Activated CD4-positive, alpha-beta T cell treated with anti-CD3 and anti-CD28 coated beads, Interleukin-2, Interleukin-4, amounts not matched to agents 100 ng/mL and 50 ng/mL, durations not matched to agents 16 hours and 8 hours (primary cell): ENCODE measurements at places on chromosomes 12 and 14.

GRCh38 chr12:42641221-42641885 lies 51.8 kb upstream of the PRICKLE1 start:
- no peak for DNase-seq

DNA sequence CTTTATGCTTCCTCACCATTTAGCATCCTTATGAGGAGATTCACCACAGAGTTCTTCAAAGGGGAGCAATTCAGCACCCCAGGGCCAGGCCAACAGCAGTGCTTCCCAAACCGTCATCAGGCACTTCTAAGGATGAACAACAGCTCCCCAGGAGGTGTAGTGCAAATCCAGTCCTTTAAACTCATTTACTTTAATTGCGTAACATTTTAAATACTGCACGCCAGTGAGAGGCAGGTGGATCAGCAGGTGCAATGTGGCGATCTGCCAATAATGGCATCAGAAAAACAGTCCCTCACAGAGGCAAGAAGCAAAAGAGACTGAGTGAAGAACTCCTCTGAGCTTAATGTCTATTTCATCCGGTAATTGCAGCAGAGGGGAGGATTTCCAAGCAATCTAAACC lies 770.9 kb upstream of the FOXG1 start:
- no peak for DNase-seq

DNA sequence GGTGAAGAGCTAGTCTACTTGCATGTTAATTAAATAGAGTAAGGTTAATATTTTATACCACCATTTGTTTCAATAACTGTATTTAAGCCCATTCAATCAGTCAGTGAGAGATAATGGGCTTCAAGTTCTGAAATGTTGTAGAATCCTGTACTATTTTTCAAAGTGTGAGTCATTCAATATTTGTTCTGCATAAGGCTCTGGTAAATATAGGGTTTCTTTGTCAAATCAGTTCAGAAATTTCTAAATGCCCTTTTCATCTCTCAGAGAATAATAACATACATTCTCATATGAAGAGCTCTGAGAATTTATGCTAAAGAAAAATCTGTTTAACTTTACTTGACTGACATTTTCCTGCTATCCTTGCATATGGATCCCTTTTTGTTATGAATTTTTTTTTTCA lies 493.3 kb downstream of the TMTC2 start:
- DNase-seq, result no peak

DNA sequence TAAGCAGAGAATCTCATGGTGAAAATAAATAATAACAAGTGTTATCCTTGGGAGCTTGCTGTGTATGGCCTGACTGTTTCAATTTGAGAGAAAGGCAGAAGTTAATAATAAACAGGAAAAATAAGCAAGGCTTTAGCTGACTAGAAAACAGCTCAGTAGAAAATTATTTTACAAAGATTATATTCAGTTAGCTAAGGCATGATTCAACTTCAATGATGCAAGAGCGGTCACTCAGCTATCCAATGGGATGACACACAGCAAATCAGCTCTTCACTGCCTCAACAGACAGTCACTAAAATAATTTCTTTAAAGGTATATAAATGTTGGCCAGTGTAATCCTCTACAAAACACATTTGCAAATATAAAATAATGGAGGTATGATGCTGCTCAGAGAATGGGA lies 18.6 kb downstream of the GSTZ1 start:
- no peak for DNase-seq

- no peak for DNase-seq
These were observed 68.9 kb upstream of the DYRK2 start for GRCh38 chr12:67579662-67580003.

DNA sequence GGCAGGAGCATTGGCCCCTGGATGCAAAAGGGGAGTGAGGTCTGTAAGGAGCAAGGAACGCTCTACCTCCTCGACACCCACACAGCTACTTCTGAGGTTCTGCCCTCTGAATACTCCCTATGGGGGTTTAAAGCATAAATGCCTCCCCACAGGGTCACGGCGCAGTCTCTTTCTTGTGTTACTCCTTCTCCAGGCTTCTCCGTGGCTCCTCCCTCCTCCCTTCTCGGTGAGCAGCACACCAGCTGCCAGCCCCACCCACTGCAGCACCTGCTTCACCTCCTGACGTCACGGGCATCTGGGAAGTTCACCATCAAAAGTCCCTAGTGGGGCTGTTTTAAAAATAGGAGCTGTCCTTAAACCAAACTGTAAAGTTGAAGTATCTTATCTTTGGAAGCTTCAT lies 67.3 kb downstream of the SPTB start:
- DNase-seq, result no peak

- no peak for DNase-seq
These were observed 42.6 kb downstream of the CCDC92 start for GRCh38 chr12:123929946-123930583.
